Activated CD8-positive, alpha-beta T cell treated with anti-CD3 and anti-CD28 coated beads for 36 hours (primary cell): ENCODE measurements at places on chromosomes 6 and 20. TPM values are rescaled to one million over a fixed set of nuclear protein-coding genes. Genes with fewer than 3 reads are reported as not detected.
A peak's percentile ranks its signal among the peaks of the same experiment; 100 is the strongest.

DNA sequence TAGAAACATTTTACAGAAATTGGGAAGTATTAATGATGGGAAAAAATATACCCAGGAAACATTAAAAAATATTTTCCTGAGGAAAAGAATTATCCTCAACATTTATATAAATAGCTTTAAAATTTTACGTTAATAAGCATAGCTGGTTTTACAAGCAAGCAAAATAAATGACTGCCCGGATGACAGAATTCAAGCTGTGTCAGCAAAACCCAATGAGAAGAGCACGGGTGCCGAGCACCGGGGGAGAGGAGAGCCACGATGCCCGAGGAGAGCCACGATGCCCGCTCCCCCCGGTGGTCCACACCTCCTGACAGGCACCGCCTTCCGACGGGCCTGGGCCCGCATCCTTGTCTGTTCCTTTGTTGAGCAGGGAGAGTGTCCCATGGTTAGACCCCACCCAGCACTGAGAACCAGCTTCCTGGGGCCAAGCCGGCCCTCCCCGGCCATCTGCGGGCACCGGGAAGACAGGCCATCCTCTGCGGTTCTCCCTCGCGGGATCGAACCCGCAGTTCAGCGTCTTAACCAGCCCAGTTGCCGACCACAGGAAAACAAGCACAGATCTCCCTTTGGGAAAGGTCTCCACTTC, 63.3 kb upstream of the PDE10A start:
- no peak overlapping the region for H3K4me3 ChIP-seq
- no peaks in the 10 kb centered on the region for H3K36me3 ChIP-seq
- H3K4me1 ChIP-seq, result no peaks in the 10 kb centered on the region
- DNase-seq, result no peak

DNA sequence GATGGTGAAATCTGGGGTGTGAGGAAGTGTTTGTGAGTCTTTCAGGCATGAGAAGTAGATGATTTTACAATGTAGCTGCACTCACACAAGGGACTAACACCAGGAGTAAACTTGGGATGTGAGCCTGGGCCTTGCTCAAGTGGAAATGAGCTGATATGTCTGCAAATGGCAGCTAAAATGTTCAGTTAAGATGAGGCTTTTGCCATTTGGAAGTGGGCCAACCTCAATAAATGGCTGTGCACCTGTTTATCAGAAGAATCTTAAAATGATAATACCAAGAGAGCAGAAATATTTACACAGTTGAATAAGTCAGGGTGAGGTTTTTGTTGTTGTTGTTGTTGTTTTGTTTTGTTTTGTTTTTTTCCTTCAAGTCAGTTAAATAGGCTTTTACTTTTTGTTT, 25.7 kb upstream of the KLHL31 start:
- H3K27me3 ChIP-seq, result no peaks in the 10 kb centered on the region
- no peaks in the 10 kb centered on the region for H3K4me1 ChIP-seq
- H3K36me3 ChIP-seq, result no peaks in the 10 kb centered on the region
- no peak overlapping the region for H3K27ac ChIP-seq
- no peak for DNase-seq

DNA sequence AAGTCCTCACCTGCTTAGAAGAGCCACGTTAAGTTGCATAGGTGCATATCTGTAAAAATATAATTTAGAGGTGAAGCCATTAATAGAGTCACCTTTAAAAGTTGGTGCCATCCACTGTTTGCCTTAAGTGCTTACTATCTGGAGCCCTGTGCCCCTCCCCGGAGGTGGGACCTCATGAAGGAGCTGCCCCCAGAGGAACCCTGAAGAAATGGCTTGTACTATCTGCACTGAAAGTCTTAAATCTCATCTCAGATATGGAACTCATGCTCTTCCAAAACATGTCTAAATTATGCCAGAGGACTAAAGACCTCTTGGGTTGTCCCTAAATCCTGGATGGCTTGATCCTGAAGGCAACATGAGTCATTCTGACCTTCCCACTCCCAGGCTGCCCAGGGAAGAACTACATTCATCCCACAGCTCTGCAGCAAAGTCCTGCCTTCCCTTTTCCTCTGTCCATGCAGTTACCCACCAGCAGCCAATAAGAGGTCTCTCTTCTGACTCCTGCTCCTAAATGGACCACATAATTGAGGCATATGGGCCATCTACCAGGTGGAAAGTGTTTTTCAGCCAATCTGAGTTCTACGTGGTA, 85.3 kb downstream of the ASXL1 start:
- peaks cover 32% of the 10 kb centered on the region for H3K36me3 ChIP-seq
- H3K27me3 ChIP-seq, result no peaks in the 10 kb centered on the region
- peaks cover 42% of the 10 kb centered on the region for H3K4me1 ChIP-seq
- peak overlapping the region; percentile 74 for H3K27ac ChIP-seq
- H3K4me3 ChIP-seq, result no peak overlapping the region

DNA sequence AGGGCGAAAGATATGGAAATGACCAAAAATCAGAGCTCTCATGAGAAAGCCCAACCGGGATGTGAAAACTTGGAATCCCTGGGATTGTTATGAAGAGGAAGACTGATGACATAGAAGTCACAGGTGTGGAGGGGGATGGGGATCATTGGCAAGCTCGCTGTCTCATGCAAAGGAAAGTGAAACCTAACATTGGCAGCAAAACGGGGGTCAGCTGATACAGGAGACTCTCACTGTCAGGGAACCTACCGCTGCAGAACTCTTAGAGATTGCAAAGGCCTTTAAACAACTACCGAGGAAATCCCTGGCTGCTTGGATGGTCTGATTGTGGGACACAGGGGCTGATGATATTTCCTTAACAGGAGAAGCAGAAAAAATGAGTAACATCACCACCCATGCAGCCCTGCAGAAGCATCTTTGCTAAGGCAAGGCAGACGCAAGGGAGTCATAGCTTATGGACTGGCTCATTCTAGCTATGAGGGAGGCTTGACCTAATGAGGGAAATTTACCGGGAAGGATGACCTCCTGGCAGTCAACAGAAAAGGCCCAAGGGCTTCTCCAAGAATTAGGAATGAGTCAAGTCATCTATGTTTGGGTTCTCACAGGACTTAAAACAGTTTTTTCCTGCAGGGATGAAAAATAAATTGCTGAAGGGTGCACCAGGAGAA, 7.0 kb downstream of the MUC21 start:
- peak overlapping the region; percentile 1 for H3K27ac ChIP-seq
- peaks cover 16% of the 10 kb centered on the region for H3K4me1 ChIP-seq
- peak overlapping the region; percentile 43 for H3K4me3 ChIP-seq
- no peaks in the 10 kb centered on the region for H3K27me3 ChIP-seq
- H3K36me3 ChIP-seq, result no peaks in the 10 kb centered on the region

DNA sequence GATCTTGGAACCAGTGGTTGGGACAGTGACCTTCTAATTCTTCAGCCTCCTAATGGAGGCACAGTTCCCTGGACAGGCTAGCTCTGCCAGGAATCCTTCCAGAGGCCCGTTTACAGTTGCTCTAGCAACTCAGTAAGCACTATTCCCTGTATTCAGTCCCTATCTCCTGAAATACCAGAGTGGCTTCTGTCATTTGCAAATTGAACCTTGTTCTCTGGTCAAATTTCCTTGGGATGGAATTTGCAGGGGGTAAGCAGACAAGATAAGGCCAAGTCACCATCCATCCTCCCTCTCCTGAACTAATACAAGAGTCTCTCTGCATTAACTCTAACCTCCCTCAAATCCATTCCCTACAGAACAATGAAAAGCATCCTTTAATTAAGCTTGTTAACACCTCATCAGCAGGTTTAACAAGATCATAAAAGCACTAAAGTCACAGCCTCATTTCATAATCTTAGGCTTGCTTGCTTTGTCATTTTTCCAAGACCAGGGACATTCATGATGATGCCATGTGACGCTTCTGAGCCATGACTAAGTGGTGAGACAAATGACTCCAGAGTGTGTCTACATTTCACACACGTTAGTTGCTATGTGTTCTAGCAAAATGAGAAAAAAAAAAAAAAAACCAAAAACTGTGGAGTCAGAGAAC, 37.1 kb downstream of the SLC22A23 start:
- no peaks in the 10 kb centered on the region for H3K36me3 ChIP-seq
- no peak overlapping the region for H3K4me3 ChIP-seq
- peaks cover 3% of the 10 kb centered on the region for H3K4me1 ChIP-seq
- H3K27me3 ChIP-seq, result peaks cover 13% of the 10 kb centered on the region
- no peak overlapping the region for H3K27ac ChIP-seq
- DNase-seq, result no peak

- H3K4me1 ChIP-seq, result no peaks in the 10 kb centered on the region
- no peak overlapping the region for H3K4me3 ChIP-seq
- no peaks in the 10 kb centered on the region for H3K36me3 ChIP-seq
- H3K27me3 ChIP-seq, result no peaks in the 10 kb centered on the region
Measured at GRCh38 chr6:148112851-148113319, 229.8 kb upstream of the SASH1 start.

Gene DEFB124
- not detected for total RNA-seq

Gene HCK
- not detected for total RNA-seq

Gene C20orf204
- 2.8 TPM for total RNA-seq

Gene FLRT3
- total RNA-seq, result not detected

Gene CDH26
- total RNA-seq, result 1.0 TPM
